Stimulated activated CD8-positive, alpha-beta memory T cell treated with anti-CD3 and anti-CD28 coated beads, Interleukin-4, amount 100 ng/mL, for 4 hours (primary cell): ENCODE measurements at places on chromosomes 16 and 17.

- DNase-seq = peak; percentile 8
Measured at GRCh38 chr16:80526418-80527061, 14.3 kb upstream of the DYNLRB2 start.

GRCh38 chr17:75260641-75261335 lies 618 bp downstream of the GGA3 start:
- peak; percentile 24 for DNase-seq

- DNase-seq = no peak
Measured at GRCh38 chr16:53822936-53823529, 119.1 kb downstream of the FTO start.

GRCh38 chr16:49952386-49952785 lies 72.6 kb upstream of the CNEP1R1 start:
- no peak for DNase-seq

- DNase-seq = no peak
Measured at GRCh38 chr17:41131979-41132378, 8.0 kb upstream of the KRTAP4-12 start.

GRCh38 chr17:38749223-38750043 lies 1.3 kb upstream of the PCGF2 start:
- DNase-seq = no peak

- peak; percentile 57 for DNase-seq
Measured at GRCh38 chr16:88442727-88443576, 10.1 kb upstream of the ZFPM1 start.

DNA sequence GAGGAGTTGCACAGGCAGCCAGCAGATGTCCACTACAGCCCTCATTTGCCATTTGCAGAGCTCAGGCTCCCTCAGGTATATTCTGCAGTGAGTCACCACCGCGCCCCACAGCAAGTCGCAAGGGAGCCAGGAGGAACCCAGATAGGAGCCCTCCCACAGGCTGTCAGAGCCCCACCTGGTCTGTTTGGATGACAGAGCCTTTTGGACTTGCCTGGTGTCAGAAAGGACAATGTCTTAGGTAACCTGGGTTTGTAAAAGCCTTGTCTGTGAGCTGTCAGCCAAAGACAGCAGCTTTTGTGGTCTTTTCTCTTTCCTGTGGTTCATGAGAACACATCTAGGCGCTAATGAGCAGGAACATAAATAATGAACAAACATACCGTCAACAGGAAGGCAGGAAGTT lies 70.9 kb downstream of the GNAO1 start:
- DNase-seq = peak; percentile 9

DNA sequence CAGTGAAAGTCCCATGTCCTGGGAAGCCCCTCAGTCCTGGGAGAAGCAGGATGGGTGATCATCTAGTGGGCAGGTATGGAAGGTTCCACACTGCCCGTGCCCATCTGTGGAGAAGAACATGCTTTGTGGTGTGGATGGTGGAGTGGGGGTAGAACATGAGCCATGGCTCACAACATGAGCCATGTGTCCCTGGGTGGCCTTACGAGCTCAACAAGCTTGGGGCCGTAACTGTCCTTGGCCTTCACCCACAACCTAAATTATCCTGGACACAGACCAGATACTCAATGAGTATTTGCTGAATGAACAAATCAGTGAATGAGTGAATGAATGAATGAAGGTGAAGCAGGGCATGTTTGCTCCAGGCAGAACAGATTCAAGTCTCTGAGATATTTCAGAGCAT lies 13.5 kb downstream of the SOX8 start:
- no peak for DNase-seq

DNA sequence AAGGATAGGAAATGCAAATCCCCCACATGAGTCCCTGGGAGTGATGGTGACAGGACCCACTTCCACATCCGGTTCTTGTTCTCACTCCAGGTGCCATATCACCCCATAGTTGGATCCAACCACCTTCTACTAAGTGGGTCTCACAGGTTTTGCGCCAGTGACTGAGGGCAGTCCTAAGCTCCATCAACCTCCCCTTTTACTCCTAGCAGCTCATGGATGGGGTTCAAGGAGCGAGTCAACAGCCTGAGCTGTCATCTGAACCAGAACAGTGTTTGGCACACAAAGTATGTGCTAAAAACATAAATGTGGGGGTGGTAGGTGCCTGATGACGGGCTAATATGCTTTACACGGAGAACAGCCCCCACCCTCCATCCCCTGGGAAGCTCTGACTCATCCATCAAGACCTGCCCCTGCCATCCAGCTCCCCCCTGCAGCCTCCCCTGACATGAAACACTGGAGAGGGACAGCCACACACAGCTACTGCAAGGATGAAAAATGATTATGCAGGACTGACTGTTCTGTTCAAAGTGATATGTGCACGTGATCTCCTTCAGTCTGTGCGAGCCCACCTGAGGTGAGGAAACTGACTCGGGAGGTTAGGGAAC lies 143.2 kb upstream of the CDH5 start:
- no peak for DNase-seq

GRCh38 chr16:68782198-68783174 lies 45.4 kb downstream of the CDH1 start:
- DNase-seq = no peak
